Neural crest cell (in vitro differentiated cells): ENCODE measurements at places on chromosomes 5 and 9.

DNA sequence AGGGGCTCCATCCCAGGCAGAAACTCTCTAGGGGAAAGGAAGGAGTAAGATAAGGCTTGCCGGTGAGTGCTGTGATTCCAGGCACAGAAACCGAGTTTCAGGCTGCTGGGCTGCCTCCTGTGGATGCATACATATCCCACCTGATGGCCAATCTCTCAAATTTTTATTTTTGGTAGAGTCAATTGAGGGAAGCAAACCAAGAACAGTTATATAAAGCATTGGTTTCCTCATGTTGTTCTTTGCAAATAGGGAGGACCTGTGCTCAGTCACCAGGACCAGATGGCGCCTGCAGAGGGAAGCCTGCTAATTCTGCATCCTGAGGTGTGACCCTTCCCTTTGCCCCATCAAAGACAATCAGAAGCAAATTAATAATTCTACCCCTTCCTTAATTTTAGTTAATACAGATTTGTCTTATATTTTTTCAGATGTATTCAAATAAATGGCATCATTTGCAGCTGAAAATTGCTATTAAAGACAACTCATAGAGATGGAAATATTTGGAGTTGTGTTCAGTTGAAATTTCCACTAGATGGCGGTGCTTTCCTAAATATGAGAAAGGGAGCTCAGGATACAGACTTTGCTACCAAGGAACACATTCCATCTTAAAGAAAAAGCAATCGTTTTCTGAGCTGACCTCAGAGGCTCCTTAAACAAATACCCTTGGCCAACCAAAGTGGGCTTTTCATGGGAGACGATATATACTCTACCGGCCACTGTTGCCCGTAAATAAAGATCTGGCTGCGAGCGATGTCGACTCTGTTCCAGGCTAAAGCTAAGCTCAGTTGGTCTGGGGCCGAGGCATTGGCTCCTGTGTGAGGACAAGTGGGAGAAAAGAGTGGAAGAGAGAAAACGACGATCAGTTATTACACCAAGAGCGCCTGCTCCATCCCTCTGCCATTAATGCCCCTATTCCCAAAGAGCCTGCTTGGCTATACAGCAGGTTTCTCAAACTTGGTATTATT, 225.7 kb upstream of the KLF9 start:
- no peaks in the 10 kb centered on the region for H3K36me3 ChIP-seq
- DNase-seq = peak; percentile 19
- H3K4me1 ChIP-seq = peaks cover 13% of the 10 kb centered on the region
- no peak overlapping the region for H3K27ac ChIP-seq

GRCh38 chr5:6749026-6749716, 35.9 kb downstream of the TENT4A start:
- no peak for DNase-seq
- H3K4me3 ChIP-seq = no peak overlapping the region
- H3K4me1 ChIP-seq = no peaks in the 10 kb centered on the region
- H3K27ac ChIP-seq = no peak overlapping the region
- peaks cover 19% of the 10 kb centered on the region for H3K36me3 ChIP-seq

DNA sequence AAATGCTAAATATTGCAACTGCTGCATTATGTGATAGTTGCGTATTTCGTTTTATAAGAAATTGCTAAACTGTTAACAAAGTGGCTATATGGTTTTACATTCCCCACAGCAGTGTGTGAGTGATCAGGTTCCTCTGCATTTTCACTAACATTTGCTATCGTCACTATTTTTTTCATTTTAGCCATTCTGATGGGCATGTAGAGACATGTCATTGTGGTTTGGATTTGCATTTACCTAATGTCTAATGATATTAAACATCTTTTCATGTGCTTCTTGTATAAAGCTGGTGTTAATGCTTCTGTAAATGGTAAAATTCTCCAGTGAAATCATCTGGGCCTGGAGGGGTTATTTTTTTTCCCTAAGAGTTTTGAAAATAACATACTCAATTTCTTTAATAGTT, 61.6 kb downstream of the ERCC6L2 start:
- DNase-seq = no peak
- no peaks in the 10 kb centered on the region for H3K27me3 ChIP-seq
- no peak overlapping the region for H3K27ac ChIP-seq
- no peaks in the 10 kb centered on the region for H3K4me1 ChIP-seq

DNA sequence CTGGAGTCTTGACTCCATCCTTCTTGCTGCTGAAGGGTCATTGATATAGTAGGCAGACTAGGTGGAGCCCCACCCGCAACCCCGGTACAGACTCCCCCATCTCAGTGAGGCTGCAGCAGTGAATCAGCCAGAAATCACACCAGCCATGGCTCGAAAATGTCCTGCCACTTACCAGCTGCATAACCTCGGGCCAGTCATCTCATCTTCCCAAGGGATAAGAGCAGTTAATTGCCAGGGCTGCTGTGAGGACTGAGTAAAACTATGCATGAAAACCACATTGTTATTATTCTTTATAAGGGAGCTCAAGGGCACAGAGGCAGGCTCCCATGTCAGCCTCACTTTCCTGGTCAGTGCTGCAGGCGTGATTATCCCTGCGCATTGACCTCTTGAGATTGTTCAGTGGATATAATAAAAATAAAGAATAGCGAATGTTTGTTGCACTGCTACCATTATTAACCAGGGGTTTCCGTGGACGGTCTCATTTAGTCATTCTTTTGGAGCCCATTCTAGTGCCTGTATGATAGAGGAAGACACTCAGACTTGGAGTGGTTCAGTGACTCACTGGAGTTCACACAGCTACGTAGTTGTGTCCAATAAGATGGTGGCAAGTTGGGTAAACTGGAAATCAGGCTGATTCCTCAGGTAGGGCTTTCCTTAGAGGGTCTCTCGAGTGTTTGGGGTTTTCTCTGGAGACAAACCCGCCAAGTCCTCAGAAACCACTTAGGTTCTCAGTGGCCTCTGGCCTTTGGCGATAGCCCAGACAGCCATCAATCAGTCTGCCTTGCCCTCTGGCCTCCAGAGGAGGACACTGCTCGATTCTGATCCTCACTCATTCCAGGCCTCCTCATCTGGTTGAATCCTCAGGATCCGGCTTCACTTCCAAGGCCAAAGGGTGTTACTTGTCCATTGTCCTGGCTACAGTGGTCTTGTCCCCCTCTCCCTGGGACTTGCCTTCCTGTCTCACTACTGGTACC, 39.9 kb downstream of the COL15A1 start:
- no peaks in the 10 kb centered on the region for H3K27me3 ChIP-seq
- no peaks in the 10 kb centered on the region for H3K36me3 ChIP-seq
- H3K27ac ChIP-seq = no peak overlapping the region
- no peak overlapping the region for H3K4me3 ChIP-seq
- peaks cover 5% of the 10 kb centered on the region for H3K4me1 ChIP-seq

DNA sequence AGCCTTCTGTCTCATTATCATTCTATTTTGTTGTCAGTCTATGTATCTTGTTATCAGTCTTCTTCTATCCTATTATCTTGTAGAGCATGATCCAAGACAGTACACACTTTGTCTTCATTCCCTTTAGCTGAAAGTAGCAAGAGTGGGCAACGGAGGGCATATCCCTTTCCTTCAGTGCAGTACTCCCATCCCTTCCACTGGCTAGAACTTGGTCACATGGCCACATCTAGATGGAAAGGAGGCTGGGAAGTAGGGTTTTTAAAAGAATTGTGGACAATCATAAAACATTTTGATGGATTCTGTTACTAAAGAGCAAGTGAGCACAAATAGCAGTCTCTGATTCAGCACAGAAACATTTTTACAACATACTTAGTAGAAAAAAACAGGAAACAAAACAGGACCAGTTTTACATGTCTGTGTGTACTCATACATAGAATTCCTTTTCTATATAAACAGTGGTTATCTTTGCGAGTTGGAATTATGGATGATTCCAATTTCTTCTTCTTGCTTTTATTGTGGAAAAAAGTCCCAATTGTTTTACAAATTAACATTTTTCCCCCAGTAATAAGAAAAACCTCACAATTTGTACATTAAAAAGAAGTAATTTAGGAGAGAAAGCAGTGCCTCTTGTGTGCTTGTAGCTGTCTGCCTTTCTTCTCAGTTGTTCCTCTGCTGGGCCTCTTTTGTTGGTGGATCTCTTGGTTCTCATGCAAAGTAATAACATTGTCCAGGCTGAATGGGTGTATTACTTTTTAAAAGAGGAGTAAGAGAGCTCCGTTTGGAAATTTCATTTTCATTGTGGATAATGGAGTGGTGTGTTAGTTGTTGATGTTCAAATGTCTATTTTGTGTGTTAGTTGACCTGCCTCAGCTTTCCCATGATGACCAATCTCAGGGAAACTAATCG, 410.9 kb upstream of the TRPC7 start:
- no peaks in the 10 kb centered on the region for H3K36me3 ChIP-seq
- H3K4me1 ChIP-seq = peaks cover 4% of the 10 kb centered on the region
- DNase-seq = no peak
- H3K4me3 ChIP-seq = no peak overlapping the region
- peaks cover 17% of the 10 kb centered on the region for H3K27me3 ChIP-seq
- H3K27ac ChIP-seq = no peak overlapping the region

DNA sequence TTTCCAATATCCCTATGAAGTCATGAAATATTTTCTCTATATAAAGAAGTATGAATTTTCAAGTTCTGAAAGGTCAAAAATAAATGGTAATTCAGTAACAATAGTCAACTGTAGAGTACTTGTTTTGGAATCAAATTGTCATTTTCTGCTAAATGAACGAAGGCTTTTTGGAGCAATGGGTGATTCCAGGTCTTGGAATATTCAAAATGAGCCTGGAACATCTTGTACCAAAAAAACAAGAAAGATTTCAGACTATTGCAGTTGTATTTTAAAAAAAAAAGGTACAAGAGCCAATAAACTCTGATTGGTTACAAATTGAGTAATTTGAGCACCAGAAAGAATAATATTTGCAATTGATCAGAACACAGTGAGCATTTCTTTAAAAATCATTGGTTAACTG, 730.1 kb downstream of the DTWD2 start:
- DNase-seq = no peak
- H3K27me3 ChIP-seq = no peaks in the 10 kb centered on the region
- no peak overlapping the region for H3K4me3 ChIP-seq
- H3K4me1 ChIP-seq = no peaks in the 10 kb centered on the region
- no peak overlapping the region for H3K27ac ChIP-seq
